ENCODE measurements at places on chromosomes 5 and 9.

DNA sequence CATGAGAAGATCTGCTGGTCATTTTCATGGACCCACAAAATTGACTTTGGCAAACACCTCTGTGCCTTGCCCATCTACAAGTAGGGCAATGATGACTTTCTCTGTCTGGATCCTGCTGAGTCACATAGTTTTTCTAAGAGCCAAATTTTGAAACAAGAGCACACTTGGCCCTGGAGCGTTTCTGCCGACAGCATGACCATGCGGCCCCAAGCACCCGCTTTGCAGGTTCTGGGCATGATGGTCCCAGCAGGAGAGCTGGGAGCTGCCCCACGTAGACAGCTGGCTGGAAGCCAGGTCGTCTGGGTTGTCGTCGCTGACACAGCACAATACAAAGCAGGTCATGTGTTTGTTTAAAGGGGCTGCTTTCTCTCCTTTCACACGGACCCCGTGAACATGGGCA, 159.8 kb downstream of the SYK start:
- DNase-seq, result no peak

- DNase-seq, result no peak
Measured at GRCh38 chr5:67170767-67171166, 25.8 kb downstream of the CD180 start.

DNA sequence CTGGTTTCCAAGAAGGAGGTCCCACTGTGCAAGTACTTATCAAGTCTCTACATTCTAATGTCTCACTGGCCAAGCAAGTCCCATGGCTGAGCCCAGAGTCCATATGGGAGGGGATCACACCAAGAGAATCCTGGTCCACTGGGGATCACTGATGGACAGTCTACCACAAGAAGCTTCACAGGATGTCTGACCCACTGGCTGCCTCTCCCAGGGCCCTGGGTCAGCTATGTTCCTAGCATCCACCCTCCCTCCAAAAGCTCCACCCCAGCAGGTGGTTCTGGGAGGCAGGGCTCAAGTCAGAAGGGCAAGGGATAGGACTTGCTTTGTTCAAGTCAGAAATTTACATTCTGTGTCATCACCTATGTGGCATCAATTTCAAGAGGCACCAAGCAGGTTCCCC, 508.5 kb downstream of the BNC2 start:
- DNase-seq, result no peak

GRCh38 chr5:37668524-37669047, 171.3 kb downstream of the GDNF start:
- no peak for DNase-seq

DNA sequence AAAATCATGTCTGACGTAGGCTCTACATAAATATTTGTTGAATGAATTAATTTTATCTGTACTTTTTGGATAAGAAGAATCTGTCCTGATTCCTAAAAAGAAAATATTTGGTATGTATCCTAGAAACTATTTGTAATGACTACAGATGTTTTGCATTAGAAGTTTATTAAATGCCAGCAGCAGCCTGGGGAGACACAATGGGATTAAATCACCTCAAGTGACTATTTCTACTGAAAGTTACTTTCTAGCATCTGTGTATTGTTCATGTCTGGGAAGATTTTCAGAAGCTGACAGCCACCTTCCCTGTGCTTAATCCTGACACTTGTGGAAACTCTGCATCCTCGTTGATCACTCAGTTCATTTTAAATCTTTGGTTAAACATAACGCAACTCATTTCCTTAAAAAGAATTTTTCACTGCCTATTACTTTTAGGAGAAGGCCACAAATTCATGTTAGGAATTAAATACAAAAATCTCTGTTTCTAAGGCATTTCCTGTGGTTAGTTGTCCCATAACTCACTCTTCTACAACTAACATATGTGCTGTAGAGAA, 209.3 kb upstream of the PPP1R2B start:
- no peak for DNase-seq

GRCh38 chr5:20300110-20300509, 312.1 kb upstream of the CDH18 start:
- DNase-seq, result no peak

DNA sequence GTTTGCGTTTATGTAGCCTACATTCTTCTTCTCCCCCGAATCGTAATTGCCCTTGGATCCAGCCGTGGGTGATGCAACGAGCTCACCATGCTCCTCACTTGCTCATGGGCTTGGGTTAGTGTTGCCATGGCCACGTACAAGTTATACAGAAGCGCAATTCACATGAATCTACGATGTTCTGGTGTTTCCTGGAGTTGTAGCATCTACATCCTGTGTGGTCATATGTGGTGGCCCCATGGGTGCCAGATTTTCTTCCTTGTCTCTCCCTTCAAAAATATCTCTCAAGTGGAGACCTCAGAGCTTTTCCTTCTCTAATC, 115.3 kb downstream of the TLE4 start:
- no peak for DNase-seq

- no peak for DNase-seq
Measured at GRCh38 chr5:16615741-16616535, 859 bp downstream of the RETREG1 start.

DNA sequence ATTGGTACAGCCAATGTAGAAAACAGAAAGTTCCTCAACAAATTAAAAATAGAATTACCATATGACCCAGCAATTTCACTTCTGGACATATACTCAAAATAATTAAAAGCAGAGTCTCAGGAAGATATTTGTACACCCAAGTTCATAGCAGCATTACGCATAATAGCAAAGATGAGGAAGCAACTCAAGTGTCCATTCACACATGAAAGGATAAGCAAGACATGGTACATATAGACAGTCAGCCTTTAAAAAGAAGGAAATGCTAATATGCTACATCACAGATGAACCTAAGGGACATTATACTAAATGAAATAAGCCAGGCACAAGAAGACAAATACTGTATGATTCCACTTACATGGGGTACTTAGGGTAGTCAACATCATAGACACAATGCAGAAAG, 76.7 kb downstream of the ANXA2R start:
- DNase-seq, result no peak

- DNase-seq, result no peak
Measured at GRCh38 chr5:124079062-124079461, 567.1 kb downstream of the CSNK1G3 start.

DNA sequence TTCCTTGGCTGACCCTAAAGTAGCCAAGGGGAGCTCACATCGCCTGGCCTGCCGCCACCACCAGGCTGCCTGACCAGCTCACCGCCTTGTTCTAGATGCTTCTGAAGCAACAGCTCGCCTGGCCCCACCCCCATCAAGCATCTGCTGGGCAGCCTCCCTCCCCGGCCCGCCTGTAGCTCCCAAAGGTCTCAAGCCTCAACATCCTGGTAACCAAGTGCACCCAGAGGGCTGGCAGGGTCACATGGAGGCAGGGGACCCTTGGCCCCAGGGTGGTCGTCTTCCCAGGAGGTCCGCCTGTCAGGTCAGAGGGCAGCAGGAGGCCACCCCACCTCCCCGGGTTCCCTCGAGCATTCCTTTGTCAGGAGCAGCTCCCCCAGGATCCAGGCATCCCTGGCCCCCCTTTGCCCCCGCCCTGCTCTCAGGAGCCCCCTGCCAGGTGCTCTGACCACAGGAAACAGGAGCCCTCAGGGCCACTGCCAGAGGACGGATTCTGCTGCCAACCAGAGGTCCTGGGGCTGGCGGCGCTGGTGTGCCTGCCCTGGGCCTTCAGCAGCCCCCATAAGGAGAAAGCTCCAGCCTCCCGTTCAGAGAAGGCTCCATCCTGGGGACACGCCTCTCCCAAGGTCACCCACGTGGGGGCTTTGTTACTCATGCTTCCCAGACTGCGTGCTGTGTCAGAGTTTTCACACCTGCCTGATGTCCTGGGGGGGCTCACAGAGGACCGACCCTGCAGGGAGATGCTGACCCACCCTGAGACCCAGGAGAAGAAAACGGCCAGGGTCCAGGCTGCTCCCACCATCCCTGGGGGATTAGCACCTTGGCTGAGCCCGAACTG, 3.5 kb upstream of the LRRC14B start:
- DNase-seq, result no peak

DNA sequence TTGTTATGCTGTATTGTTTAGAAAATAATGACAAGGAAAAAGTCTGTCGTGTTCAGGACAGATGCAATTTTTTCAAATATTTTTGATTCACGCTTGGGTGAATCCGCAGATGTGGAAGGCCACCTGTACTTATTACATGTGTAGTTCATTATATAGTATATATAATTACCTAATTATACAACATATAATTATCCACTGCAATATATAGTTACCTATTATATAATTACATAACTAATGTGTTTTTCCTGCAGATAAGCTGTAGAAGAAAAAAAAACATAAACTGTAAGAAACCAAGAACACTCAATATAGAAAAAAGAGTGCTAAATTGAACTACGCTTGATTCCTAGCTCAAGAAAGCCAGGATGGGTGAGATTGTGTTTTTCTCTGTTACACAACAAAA, 93.6 kb upstream of the RANBP3L start:
- DNase-seq, result no peak

DNA sequence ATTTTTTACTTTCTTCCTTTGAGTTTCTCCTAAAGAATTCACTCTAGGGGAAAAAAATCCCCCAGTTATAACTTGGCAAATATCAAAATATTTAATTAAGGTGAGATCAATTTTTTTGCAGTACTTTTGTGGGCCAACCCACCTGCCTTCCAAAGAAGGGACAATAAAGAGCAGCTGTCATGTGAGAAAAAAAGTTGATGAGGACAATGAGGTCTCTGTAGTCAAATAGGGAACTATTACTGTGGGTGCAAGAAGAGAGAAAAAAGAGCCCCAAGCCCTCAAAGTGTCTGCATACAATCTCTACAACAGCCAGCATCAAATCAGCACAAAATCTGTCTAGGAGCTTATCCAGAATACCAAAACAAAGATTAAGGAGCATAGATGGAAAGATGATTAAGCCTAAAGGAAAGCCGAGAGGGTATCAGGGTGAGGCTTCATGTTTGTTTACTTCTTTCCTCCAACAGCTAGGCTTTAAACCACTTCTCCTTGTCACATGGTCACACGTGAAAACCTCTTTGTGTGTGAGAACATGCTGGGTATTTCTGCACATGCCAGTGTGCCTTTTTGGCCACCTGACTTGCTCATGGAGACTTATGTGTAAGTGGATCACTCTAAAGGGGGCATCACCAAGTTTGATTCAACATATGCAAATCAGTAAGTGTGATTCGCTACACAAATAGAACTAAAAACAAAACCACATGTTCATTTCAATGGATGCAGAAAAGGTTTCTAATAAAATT, 19.2 kb upstream of the FYB1 start:
- no peak for DNase-seq

- DNase-seq, result no peak
Measured at GRCh38 chr9:92966518-92966800, 19.1 kb downstream of the FGD3 start.

- no peak for DNase-seq
Measured at GRCh38 chr5:152116934-152117333, 192.3 kb upstream of the GLRA1 start.

DNA sequence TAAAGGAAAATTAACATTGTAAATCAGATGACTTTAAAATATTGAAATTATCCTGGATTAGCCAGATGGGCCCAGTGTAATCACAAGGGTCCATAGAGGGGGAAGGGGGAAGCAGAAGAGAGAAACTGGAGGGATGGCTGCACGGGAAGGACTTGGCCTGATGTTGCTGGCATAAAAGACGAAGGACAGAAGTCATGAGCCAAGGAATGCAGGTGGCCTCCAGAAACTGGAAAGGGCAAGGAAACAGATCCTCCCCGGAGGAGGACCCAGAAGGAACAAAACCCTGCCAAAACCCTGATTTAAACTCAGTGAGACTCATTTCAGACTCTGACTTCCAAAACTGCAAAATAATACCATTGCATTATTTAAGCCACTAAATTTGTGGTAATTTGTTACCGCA, 100.2 kb downstream of the ADAMTS2 start:
- no peak for DNase-seq

DNA sequence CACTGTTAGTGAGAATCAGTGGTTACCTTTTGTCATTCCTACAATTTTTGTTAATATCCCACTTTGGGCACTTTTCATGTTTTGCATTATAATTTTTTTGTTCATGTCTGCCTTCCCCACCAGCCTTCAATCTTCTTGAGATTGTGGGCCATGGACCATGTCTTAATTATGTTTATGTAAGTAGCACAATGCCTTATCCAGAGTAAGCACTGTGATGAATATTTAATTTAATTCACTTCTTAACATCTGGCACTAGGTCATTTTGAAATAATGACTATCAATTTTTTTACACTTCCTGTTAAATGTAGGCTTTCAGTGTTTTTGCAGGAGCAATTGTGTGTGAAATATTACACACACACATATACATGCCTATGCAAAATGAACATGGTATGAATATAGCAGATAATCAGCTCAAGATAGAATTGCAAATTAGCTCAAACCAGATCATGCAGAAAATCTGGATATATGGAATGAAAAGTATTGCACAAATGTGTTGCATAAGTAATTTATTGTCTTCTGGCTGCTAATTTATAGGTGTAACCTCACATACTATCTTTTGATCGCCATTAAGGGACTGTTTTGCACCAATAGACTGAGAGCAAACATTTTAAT, 5.3 kb upstream of the SHOC1 start:
- DNase-seq, result no peak

GRCh38 chr9:121098567-121099198, 23.9 kb downstream of the CNTRL start:
- no peak for DNase-seq

DNA sequence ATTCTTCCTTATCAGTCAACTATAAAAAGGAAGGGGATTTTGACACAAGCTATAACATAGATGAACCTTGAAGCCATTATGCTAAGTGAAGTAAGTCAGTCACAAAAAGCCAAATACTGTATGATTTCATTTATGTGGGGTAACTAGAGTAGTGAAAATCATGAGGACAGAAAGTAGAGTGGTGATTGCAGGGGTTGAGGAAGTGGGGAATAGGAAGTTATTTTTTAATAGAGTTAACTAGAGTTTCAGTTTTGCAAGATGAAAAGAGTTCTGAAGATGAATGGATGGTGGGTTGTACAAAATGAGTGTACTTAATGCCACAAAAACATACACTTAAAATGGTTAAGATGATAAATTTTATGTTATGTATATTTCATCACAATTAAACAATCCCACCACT, 65.4 kb upstream of the FAM174A start:
- DNase-seq, result no peak

GRCh38 chr9:114850871-114851270, 45.0 kb upstream of the TNFSF15 start:
- no peak for DNase-seq

- DNase-seq, result no peak
Measured at GRCh38 chr5:95032801-95033200, 252.1 kb downstream of the MCTP1 start.

DNA sequence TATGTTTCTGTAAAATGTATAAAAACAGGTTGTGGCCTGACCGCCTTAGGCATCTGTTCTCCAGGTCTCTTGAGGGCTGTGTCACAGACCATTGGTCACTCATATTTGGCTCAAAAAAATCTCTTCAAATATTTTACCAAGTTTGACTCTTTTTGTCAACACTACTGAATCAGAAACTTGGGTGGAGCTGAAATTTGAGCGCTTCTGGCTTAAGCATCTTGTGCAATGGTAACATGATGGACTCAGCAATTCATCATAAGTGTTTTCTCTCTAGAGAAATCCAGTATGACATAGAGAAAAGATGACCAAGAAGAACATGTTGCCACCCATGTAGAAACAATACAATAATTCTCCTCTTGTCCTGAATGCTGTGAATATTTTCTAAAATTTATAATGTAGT, 387.9 kb downstream of the MAT2B start:
- DNase-seq, result no peak

- no peak for DNase-seq
Measured at GRCh38 chr9:121771418-121771817, 120.0 kb downstream of the DAB2IP start.

- peak; percentile 75 for DNase-seq
Measured at GRCh38 chr9:34591248-34591916, 1.9 kb upstream of the CNTFR start.

GRCh38 chr9:121303456-121304451, 35.8 kb downstream of the GSN start:
- no peak for DNase-seq
